ENCODE measurements at places on chromosomes 3 and 15.
A peak's percentile ranks its signal among the peaks of the same experiment; 100 is the strongest.

DNA sequence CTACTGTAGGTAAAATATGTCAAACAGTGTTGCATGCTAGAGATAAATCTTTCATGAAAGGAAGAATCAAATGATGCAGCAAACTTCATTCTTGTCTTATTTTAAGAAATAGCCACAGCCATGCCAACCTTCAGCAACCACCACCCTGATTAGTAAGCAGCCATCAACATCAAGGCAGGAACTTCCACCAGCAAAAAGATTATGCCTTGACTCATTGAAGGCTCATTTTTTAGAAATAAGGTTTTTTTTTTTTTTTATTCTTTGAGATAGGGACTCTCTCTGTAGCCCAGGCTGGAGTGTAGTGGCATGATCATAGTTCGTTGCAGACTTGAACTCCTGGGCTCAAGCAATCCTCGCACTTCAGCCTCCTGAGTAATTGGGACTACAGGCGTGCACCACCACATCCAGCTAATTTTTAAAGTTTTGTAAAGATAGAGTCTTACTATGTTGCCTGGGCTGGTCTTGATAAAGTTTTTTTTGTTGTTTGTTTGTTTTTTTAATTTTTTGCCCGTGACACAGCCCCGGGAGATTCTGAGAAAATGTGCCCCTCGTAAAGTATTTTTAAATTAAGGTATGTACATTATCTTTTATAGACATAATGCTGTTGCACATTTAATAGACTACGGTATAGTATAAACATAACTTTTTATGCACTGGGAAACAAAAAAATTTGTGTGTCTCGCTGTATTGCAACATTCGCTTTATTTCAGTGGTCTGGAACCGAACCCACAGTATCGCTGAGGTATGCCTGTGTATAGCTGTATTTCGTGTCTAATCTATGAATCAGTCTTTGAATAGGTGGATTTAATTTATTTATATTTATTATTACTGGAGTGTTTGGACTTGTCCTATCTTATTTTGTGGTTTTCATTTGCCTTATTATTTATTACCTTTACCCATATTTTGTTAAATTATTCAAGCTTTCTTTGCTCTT is 23.3 kb downstream of the SNRK start:
- no peak for DNase-seq

DNA sequence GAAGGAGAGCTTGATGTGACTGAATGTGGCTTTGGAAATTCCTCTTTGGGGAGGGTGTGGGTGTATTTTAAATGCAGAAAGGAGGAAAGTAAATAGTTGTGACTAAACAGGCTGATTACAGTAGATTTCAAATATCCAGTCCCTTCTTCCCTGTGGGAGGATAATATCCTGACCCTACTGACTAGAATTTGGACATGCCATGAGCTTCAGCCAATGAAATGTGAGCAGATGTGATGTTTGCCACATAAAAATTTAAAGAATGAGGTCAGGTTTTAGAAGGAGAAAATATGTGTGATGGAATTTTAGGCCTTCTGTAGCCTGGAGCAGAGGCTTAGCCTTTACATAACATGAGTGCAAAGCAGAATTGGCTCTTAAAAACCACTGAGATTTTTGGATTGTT is 1218.9 kb downstream of the ROBO2 start:
- no peak for DNase-seq

GRCh38 chr3:54621184-54621583 is 306.7 kb downstream of the LRTM1 start:
- no peak for DNase-seq

GRCh38 chr3:89165636-89166263 is 58.3 kb downstream of the EPHA3 start:
- no peak for DNase-seq

- no peak for DNase-seq
Measured at GRCh38 chr3:100682056-100682853, 27.0 kb upstream of the TFG start.

DNA sequence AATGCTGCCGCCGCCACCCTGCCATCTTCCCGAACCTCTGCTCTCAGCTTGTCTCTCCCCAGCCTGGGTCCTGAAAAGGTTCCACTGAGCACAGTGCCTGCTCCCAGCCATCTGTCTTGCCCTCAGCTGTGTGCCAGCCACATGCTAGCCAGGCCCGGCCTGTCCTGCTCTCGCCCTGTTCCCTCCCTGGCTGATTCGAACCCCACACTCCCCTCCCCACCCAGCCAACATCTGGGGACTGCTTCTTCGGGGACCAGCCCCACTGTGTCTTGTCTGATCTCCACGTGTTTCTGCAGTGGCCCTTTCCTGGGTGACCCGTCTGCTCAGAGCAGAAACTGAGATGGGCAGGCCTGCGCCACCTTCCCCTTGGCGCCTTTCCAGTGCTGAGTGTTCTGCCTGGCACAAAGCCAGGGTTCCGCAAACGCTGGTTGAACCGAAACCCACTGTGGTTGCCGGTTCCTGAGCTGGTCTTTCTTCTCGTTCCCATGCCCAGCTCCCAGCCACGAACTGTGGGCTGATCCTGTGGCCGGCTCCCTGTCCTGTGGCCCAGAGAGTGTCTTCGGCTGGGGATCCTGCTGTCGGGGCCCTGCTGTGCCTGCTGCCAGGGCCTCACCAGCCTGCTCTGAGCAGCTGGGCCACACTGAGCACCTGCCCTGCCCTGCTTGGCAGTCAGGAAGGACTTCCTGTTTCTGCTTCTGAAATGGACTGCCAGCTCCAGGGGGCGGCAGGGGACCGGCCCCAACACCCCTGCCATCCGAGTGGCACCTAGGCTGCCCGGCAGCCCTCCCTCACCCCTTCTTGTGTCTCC is 62.7 kb upstream of the KLF13 start:
- DNase-seq = peak; percentile 22

- DNase-seq = no peak
Measured at GRCh38 chr3:183161552-183162336, 790 bp downstream of the LAMP3 start.

DNA sequence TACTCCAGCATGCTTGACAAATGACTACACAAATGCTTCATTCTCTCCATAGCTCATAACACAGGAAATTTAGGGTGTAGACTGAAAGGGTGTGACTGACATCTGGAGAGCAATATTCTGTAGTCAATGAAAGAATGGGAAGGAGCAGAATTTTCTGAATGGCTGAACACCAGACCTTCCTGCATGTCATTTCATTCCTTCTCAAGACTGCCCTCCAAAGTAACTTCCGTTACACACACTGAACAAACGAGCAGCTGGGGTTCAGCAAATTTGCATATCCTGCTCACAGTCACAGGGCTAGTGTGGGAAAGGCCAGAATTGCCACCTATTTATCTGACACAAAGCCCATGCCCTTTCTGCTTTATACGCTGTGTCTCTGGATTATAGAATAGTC is 325.0 kb upstream of the CFAP20DC start:
- no peak for DNase-seq
